CD4-positive, alpha-beta T cell treated with Interleukin-4 for 1 hour (primary cell): ENCODE measurements at places on chromosomes 5 and 9.

DNA sequence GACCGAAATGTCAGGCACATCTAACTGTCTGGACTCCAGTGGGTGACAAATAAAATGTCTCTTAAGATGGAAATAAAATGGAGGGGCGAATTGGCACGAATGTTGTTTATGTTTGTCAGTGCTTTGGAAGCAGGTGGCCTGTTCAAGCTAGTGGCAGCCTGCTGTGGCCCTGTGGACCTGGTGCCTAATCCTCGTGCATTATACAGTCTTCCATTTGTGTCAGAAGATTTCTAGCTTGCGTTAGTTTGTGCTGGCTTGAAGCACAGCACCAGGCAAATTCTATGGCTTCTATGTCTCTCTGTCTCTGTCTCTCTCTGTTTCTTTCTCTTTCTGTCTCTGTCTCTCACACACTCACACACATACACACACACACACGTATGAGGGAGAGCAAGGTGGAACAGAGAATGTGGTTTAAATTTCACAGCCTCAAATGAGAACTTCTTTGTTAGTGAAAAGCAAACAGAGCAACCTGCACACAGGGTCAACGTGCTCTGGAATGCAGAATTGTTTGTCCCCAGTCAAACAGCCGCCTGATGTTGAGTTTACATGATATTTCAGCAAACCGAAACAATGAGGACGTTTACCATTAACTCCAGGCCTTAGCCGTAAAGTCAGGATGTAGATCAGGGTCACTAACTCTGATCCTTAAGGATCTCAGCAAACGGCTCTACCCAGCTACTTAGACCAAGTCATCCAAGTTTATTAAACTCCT lies 39.0 kb upstream of the CD180 start:
- DNase-seq: no peak

DNA sequence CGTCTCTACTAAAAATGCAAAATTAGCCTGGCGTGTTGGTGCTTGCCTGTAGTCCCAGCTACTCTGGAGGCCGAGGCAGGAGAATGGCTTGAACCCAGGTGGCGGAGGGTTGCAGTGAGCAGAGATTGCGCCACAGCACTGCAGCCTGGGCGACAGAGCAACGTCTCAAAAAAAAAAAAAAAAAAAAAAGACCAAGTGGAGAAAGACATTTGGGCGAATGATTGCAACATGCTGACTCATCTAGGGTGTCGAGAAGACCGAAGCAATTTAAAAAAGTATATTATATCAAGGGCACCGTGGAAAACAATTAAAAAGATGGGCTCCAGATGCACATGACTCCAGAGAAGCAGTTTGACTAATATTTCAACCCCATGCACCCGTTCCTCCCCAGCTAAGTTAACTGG lies 9.2 kb downstream of the KLF4 start:
- DNase-seq: no peak

DNA sequence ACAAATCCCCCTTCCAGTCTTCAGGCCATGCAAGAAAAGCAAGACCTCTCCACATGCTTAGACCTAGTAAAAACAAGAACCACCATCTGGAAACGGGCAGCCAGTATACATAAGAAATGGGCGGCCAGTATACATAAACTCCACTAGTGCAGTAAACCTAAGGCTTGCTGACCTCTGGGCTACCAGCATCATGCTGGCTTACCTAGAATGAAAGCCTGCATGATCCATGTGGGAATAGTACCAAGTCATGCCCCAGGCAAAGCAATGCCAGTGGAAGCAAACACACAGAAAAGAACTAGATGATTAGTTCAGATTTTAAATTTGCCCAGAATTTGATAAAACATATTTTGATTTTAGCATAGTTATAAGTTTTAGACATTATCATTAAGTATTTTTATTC lies 1346.4 kb downstream of the EFNA5 start:
- DNase-seq: no peak

DNA sequence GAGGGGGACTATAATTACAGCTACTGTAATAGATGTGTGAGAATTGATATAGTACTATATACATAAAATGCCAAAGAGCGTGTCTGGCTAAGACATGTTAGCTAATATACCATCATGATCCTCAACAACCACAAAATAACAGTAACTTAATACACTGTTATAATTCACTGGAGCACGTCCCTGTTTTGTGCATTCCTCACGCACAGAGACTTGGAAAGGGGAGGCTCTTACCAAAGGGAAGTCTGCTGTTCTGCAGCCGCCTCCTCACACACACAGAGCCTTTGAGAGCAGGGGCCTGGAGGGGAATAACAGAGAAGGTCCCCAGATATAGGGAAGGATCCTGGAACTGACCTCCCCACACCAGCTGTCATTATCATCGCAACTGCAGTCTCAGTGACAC lies 97.3 kb downstream of the ANKRD18A start:
- no peak for DNase-seq

GRCh38 chr5:122300374-122300773 lies 11.7 kb upstream of the SNCAIP start:
- DNase-seq: no peak

DNA sequence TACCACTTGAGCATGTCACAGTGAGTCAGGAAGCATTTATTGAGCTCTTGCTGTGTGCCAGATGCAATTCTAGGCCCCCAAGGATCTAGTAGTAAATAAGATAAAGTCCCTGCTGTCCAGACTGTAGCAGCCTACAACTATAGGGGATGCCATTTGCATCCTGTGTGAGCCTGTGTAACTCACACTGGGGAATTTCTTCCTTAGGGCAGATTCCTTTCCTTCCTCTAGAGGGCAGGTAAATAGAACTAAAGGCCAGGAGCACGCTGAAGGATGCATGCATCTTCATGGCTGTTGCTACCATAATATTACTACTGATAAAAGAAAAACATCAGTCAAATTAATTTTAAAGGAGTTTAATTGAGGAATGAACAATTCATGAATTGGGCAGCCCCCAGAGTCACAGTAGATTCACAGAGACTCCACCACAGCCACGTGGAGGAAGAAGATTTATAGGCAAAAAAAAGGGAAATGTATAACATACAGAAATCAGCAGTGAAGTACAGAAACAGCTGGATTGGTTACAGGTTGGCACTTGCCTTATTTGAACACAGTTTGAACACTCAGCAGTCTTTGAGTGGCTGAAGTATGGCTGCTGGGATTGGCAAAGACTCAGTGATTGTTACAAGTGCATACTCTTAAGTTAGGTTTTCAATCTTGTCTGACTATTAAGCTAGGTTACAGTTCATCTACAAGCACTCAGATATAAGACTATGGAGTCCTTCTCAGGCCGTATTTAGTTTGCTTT lies 98.9 kb downstream of the ACTL7B start:
- no peak for DNase-seq

DNA sequence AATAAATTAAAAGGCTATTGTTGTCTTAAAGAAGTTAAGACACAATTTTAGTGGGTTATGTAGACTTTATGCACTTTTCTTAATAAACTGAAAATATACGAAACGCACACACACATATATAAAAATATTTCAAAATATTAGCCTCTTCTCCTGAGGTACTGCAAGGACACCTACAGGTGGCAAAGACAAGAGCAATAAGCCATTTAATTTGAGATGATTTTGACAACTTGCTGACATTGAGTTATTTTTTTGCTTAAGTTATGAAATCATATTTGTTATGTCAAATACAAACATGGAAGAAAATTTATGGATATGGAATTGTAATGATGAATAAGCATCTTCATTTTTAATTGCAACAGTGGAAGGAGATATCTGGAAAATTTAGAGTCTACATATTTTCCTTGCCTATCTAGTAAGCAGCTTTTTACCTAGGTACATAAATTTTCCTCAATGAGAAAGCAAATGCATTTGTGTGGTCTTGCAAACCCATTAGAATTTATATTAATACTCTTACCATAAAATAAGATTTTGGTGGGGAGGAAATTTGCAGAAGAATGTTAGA lies 301.6 kb downstream of the ISL1 start:
- DNase-seq: no peak

DNA sequence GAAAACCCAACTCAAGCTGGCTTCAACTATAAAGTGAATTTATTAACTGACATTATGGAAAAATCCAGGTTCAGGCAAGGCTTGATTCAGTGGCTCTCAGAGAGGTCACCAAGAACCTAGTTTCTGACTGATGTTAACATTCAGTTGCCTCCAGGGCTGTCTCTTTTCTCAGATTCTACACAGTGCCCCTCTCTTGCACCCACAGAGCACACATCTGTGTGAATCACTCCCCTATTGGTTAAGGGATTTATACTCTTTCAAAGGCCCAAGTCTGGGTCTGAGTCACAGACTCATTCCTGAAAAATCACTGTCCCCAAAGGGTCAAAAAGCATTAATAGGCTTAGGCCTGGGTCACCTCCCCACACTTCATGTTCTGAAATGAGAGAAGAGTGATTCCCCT lies 6.2 kb upstream of the HAVCR2 start:
- no peak for DNase-seq

- DNase-seq: peak; percentile 70
Observed at GRCh38 chr9:34123682-34124081, 2.8 kb downstream of the DCAF12 start.

- DNase-seq: no peak
Observed at GRCh38 chr5:473551-474192, 30.7 kb downstream of the EXOC3 start.

DNA sequence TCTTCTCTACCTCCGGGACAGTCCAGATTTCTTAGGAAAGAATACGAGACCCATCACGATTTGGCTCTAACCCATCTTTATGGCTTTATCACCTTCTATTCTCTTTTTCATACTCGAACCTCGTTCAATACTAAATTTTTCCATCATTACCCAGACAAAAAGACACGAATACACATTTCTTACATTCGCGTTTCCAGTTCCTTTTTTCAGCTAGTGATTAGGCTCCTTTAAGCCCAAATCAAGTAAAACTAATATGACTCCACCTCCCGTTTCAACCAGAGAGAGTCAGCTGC lies 506 bp downstream of the ZBTB6 start:
- no peak for DNase-seq

DNA sequence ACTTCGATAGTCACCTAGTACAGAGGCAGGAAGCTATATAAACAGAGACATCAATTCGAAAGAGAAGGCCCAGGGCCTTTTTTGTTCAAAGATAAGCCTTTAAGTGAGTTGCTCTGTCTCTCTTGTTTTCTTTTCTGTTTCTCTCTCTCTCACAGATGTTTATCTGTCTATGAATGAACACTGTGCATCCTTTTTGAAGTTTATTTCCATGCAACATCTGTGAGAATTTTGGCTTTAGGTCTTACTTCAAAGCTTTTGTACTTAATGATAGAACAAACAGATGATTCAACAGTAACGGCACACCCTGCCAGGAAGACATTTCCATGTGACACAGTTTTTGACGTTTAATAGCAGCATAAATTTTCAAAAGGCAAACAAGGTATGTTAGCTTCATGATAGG lies 1413.1 kb upstream of the CDH6 start:
- DNase-seq: no peak

GRCh38 chr9:86705490-86705889 lies 241.8 kb downstream of the GAS1 start:
- DNase-seq: no peak

GRCh38 chr9:18543406-18544192 lies 69.6 kb downstream of the ADAMTSL1 start:
- no peak for DNase-seq

DNA sequence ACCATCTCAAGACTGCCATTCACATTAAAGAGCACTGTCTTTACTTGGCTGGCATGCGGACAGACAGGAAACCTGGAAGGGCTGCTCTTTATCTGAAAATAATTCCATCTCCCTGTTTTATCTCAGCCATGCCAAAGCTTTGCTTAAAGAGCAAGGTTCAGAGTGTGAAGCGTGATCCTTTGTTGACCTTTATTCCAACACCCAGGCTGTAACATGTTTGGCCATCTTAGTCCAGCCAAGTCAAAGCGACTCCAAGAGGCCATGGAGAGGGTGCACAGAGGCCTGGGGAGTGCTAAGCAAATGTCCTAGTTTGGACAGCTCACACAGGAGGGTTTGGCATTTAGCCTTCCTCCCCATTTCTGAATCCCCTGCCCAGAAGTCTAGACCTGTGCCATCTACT lies 194.7 kb downstream of the PJA2 start:
- DNase-seq: no peak
